Epithelial cell of esophagus (primary cell): ENCODE measurements at places on chromosomes 4 and X.

- no peak for DNase-seq
These were observed 16.2 kb upstream of the DAPP1 start for GRCh38 chr4:99800332-99801004.

- DNase-seq, result no peak
These were observed 1318.5 kb downstream of the STIM2 start for GRCh38 chr4:28179126-28179525.

DNA sequence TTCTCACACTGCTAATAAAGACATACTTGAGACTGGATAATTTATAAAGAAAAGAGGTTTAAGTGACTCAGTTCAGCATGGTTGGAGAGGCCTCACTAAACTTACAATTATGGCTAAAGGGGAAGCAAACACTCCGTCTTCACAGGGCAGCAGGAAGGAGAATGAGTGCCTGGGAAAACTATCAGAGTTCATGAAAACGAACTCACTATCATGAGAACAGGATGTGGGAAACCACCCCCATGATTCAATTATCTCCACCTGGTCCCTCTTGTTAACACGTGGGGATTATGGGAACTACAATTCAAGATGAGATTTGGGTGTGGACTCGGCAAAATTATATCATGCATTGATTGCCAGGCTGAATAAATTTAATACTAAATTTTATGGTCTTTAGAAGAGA, 592.7 kb downstream of the GRXCR1 start:
- no peak for DNase-seq

DNA sequence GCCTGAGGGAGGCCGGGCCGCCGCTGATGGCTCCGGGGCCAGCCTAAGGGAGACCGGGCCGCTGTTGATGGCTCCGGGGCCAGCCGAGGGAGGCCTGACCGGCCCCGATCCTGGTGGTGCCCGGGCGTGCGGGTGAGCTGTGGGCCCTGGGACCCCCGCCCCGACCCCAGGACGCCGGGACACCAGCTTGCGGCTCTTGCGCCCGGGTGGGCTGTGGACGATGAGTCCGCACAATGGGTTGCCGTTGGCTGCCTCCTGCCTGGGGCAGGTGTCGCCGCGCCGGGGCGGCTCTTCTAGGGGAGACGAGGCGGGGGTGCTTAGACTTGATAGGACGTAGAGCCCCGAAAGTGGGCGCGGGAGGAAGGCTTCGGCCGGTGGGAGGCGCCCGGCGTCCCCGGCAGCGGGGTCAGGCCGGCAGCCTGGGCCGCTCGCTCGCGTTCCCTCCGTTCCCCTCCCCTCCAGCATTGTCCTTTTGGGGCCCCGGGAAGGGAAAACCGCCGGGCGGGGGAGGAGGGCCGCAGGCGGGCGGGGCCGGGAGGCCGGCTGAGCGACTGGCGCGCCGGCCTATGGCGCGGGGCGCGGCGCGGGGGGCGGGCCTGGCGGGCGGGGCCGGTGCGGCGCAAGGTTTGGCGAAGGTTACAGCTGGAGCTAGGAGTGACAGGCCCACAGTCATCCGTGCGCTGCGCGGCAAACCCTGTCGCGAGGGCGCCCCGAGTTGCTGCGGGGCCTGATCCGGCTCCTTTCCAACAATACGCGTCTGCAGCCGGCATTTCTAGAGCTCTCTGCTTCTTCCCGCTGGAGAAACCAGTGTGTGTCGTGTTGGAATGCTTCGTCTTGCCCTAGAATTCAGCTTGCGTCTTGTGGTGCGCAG, 819 bp downstream of the KIAA0232 start:
- DNase-seq, result peak; percentile 89

- no peak for DNase-seq
These were observed 10.3 kb downstream of the HCFC1 start for GRCh38 chrX:153961292-153961691.

GRCh38 chr4:29151584-29151983, 1568.6 kb upstream of the PCDH7 start:
- no peak for DNase-seq

DNA sequence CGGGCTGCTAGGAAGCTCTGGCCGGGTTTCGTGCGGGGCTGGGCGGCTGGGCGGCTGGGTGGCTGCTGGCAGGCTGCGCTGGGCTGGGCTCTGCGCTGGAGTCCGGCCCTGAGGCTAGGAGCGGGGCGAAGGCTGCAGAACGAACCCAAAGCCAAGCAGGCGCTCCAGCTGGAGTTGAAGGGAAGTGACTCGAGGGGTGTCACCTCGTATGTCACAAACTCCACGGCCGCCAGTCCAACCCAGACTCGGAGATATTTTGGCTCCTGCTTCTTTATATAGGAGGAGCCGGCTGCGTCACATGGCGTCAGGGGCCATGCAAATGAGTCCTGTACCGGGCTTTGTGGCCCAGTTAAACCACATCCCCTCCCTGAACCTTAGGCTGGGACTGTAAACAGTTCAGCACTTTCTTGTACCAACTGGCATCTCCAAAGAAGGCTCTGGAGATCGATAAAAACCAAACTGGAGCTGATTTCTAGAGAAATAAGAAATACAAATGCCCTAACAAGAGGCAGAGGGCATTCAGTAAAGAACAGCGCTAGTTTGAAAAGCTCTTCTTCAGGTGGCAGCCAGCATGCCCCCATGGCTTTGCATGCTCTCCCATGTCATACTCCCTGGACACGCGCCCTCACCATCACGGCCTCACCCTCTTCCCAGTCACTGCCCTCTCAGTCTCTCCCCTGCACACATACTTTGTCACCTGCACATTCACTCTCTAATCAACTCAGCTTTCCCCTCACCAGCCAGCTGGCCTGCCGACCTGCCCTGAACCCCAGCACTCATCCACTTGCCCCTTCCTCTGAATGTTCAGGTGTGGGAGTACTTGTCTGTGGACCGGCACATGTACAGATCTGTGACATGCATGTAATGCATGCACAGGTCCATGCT, 58.5 kb downstream of the TSC22D3 start:
- DNase-seq, result peak; percentile 58

GRCh38 chr4:185305979-185306442, 89.7 kb downstream of the LRP2BP start:
- DNase-seq, result peak; percentile 95

- DNase-seq, result no peak
These were observed 733 bp upstream of the G3BP2 start for GRCh38 chr4:75673959-75674328.

GRCh38 chrX:103107836-103108235, 14.9 kb upstream of the NXF3 start:
- DNase-seq, result no peak

GRCh38 chr4:102343964-102344519, 1.2 kb downstream of the SLC39A8 start:
- peak; percentile 82 for DNase-seq

DNA sequence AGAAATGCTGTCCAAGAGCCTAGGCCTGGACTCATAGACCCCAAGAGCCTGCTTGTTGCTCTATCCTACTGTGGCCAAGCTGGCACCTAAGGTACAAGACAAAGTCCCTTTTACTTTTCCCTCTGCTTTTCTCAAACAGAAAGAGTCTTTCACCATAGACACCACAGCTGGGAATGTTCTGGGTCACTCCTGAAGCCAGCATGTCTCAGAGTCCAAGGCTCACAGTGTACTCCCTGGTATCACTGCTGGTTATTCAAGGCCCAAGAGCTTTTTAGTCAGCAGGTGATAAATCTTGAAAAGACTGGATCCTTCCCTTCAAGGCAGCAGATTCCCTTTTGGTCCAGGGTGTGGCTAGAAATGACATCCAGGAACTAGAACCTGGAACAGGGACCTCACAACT, 328.8 kb downstream of the IQCM start:
- DNase-seq, result no peak

- no peak for DNase-seq
These were observed 98.0 kb upstream of the MAP9 start for GRCh38 chr4:155474758-155475157.

GRCh38 chr4:11338956-11339782, 89.5 kb downstream of the HS3ST1 start:
- DNase-seq, result no peak

DNA sequence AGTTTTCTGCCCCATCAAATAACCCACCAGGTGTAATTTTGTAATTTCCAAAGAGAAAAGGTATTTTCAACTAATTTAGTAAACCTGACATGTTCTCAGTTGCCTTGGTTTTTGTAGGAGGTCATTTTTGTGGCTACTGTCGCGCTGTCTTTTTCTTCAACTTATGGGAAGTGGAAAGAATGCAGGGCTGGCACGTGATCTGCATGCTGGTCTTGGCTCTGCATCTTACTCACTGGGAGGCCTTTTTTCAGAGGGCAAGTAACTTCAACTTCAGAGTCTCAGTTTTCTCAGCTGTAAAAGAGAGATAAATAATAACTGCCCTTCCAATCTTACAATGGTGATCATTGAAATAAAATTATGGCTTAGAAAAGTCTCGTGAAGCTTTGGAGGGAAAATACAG, 109.9 kb upstream of the SMIM10 start:
- no peak for DNase-seq

DNA sequence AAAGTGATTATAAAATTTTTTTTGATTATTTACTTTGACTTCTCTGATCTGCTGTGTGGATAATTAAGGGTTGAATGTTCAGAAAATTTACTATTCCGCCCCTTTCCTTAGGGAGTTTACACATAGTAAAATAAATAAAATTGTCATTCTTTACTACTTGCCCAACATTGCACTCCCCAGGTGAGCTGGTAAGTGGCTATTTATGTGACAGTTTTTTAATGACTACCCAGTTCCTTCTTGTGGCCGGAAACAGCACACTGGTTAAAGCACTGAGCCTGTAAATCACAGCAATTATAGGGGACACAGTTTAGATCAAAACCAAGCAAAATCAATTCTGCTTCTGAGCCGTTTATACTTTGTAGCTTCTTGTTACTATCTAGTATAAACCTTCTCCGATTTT, 158.1 kb downstream of the FHIP1A start:
- DNase-seq, result no peak

DNA sequence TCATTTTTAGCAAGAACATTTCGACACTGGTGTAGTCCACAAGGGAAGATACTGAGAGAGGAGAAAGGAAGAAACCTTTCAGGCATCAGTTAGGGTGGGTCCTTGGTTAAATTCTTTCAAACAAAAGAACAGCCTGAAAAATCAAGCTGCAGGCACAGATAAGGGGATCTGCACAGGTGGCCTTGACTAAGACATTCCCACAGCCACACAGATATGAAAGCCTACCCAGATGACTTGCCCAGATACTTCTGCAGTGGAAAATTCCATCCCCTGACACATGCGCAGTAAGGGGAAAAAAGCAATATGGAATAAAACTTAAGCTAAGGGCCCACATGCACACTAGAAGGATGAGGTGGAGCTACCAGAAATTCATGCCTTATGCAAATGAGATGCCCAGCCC, 8.9 kb upstream of the TMEM165 start:
- DNase-seq, result no peak

DNA sequence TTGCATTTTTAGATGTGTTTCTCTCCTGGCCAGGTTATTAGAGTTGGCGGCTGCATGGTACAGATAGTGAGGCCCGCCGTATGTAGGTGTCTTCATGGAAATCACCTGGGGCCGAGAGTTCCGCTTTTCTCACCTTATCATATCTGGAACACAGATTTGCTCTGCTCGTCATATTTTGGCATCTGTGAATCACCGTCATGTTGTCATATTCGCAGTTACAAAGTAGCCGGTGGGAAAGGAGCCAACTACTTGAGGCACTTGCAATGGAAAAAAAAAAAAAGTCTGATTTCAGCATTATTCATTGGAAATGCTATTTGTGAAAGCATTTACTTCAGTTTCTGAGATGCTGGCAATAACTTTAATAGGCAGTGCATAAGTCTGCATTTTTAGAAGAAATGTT, 1715.2 kb upstream of the TENM3 start:
- DNase-seq, result peak; percentile 52

- DNase-seq, result no peak
These were observed 212.1 kb downstream of the CHIC2 start for GRCh38 chr4:53852343-53852742.

DNA sequence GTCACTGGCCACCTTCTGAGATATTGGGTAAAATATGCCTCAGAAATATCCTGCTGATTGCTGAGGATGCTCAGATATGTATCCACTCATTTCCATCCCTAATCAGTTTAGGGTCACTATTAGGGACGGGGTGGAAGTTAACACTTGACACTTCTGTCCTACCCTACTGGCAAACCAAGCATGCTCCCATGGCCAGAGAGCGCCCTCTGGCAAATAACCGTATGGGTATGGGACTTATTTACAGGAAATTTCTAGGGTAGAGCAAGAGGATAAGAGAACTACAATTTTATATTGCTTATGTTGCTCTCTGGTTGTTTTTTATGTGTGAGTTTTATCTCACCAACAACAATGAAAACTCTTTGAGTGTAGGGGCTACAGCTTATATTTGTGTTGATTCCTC, 86.8 kb upstream of the TSPAN7 start:
- no peak for DNase-seq
